ENCODE measurements at places on chromosomes 3 and 15.

- no peak for DNase-seq
These were observed 20.3 kb downstream of the IL12A start for GRCh38 chr3:160008961-160009360.

DNA sequence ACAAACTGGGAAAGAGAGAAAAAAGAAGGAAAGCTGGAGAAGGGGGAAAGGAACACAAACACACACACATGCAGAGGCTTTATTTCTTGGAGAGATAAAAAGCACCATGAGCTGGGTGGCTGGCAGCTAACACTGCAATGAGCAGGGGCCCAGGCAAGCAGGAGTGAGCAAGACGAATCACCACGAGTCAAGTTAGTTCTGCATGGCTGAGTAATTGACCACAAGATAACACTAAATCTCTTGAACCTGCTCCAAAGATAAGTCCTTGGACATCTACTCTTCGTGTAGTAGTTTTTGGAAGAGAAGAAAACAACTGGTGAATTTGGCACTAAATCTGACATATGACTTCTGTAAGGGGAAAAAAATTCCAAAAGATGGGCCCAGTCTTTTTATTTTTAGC lies 100.9 kb downstream of the MYO5A start:
- DNase-seq = no peak

DNA sequence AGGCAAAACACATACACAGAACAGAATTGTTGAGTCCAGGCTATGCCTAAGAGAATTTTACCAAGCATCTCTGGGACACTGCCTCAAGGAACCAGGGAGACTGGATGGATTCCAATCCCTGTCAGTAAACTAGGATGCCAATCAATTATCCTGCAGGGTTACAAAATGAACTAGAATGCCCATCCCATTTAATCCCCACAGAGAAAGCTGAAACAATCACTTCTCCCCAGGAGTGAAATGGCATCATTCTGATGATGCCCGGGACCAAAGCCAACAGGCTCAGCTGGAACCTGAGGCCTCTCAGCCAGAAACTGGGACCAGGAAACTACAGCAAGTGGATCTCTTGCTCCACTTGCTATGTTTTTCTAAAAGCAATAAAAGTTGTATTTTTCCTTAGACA lies 130.0 kb upstream of the TJP1 start:
- DNase-seq = no peak

GRCh38 chr3:117844676-117845075 lies 1135.1 kb downstream of the TUSC7 start:
- DNase-seq = no peak

GRCh38 chr3:78906930-78907329 lies 860.9 kb downstream of the ROBO1 start:
- DNase-seq = no peak

All from activated T-helper 2 cell treated with anti-CD3 and anti-CD28 coated beads, Interferon-gamma antibody, Interleukin-2, Interleukin-4, amounts not matched to agents 10 μg/mL and 5 μg/mL and 100 μg/mL, durations not matched to agents 14 hours and 24 hours and 36 hours (primary cell).